ENCODE measurements at places on chromosomes 5 and 9.

DNA sequence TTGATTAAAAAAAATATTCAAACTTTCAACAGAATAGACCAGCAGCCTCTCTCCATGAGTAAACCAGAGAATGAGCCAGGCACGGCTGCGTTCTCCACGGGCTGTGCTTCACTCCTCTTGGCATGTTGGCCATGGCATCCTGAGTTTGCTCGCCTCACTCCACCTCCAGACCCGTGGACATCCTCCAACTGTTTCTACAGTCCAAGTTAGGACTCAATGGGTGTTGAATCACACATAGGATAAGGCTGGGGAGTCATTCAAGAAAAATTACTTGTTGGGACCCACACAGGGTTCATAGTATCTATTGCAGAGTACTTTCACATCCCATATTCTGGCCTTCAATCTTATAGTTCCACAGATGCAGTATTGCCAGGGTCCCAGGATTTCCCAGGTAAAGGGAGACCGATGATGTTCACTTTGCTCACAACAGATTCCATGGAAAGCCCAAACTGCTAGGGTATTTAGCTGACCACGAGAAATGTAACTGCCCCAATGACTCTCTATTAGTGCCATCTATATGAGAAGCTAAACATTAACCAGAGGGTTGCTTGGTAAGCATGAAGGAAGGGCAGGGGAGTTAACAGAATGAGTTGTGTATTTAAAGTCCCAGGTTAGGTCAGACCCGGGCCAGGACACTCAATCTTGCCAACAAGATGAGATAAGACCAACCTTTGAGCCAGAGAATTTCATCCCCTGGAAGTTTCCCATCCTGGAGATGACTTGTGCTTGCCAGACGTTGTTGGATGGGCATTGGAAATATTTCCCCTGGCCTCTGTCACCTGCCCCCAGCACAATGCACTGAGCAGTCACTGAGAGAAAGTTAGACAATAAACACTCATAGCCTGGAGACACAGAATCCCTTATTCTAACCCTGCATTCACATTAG is 19.7 kb upstream of the GDA start:
- DNase-seq, result no peak

- DNase-seq, result no peak
These were observed 20.2 kb downstream of the GRAMD2B start for GRCh38 chr5:126443374-126443851.

GRCh38 chr5:151005950-151006576 is 14.3 kb upstream of the GPX3 start:
- no peak for DNase-seq

GRCh38 chr9:90322296-90322695 is 320.3 kb downstream of the DIRAS2 start:
- no peak for DNase-seq

DNA sequence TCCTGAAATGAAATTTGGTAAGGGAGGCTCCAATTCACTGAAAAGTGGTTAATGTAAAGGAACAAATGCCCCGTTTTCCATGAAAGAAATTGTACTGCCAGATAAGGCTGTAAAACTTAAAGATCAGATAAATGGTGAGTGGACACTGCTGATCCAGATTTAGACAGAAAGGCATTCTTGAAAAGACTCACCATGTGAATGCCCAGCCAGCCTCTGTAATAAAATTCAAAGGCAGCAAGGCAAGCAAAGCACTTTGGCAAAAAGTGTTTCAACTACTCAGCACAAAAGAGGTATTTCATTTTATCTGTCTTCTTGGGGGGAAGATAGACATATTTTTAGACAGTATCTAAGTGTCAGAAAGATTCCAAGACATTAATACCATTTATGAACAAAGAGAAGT is 133.6 kb downstream of the MLLT3 start:
- DNase-seq, result no peak

GRCh38 chr5:13217636-13218035 is 726.9 kb downstream of the DNAH5 start:
- DNase-seq, result no peak

GRCh38 chr5:142981886-142982820 is 212.0 kb downstream of the ARHGAP26 start:
- DNase-seq, result peak; percentile 68

DNA sequence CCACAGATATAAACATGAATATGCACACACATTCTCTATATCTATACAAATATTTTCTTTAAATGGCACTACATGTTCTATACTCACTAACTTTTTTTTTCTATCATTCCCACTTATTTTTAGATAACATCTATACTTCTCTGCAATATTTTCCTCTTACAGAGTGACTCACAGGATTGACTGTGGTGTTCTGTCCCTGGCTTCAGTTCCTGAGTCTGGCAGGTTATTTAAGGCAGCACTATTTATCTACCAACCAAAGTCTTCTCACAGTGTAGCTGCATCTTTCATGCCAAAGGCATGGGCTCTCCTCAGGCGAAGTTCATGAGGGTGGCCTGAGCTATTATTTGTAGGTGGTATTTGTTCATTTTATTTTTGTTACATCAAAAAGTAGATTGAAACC is 409.0 kb downstream of the PRR16 start:
- no peak for DNase-seq

DNA sequence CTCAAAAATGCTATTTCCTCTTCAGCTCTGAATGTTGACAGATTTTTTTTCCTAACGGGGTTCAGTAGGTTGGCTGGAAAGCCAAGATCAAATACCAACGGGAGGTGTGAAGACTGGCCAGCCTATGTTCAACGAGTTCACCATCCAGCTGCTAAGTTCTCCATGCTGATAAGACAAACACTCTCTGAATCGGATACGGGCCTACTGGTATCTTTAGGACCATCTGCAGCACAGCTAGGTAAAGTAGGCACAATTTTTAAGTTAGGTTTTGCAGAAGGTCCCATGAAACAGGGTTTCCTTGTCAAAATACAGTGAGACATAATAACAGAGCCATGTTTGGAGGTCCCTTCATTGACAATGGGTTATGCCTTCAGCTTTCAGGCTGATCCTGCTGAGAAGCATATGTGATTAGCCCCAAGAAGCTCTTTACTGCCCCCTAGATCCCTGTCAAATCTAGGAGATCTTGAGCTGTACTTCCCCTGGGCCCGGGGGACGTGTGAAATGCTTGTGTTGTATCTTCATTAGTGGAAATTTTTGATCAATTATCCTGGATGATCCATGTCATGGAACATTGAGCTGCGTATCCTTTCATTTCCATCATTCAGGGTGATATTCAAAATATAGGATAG is 60.6 kb downstream of the PGM5 start:
- DNase-seq, result no peak

GRCh38 chr5:150612405-150612804 is 28.1 kb upstream of the SYNPO start:
- no peak for DNase-seq

DNA sequence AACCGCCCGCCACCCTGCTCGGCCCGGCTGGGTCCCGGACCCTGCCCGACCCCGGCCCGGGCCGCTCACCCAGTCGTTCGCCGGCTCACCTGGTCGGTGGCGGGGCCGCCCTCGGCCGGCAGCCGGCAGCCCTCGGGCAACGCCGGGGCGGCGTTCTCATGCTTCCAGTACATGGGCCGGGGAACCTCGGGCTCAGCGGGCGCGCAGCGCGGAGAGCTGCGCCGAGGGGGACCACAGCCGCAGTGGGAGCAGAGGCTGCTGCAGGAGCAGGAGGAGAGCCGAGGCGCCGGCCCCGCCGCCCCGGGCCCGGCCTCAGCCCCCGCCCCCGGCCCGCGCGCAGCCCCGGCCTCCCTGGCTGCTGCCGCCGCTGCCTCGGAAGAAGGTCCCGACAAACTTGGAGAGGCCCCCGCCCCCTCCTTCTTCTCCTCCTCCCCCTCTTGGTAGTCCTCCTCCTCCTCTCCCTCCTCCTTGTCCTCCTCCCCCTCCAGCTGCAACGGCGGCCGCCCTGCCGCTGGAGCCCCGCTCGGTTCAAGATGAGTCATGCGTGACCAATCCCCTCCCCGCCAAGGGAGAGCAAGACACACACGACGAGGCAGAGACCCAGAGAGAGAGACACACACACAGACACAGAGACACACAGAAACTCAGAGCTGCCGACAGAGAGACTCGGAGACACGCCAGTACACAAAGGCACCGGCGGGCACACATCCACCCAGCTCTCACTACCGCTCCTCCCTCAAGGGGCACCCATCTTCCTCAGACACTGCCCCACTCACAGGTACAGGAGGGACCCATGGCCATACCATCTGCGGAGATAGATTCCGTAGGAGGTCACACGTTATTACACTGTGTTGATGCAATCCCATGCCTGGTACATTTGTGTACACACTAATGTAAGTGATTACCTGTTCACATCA is at the start of gene LHX6:
LHX6 (minus strand) TSS at position 390 of the 917 bp plus-strand sequence; CDS start at position 173, 217 bp downstream.
- no peak for DNase-seq

DNA sequence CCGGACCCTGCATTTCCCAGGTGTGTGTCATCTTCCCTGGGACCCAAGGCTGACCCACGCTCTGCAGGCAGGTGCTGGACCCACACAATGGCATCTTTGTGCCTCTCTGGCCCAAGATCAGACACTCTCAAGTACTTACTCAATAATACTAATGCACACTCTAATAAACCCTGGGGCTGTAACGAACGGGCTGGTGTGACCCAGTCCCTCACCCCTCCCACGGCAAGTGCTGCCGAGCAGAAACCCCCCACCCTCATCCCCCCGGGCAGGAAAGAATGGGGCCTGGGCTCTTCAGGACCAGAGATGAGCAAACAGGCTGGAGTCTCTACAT is 1.1 kb upstream of the OBP2B start:
- DNase-seq, result no peak

GRCh38 chr5:145554399-145554798 is 280.7 kb downstream of the PRELID2 start:
- DNase-seq, result no peak

DNA sequence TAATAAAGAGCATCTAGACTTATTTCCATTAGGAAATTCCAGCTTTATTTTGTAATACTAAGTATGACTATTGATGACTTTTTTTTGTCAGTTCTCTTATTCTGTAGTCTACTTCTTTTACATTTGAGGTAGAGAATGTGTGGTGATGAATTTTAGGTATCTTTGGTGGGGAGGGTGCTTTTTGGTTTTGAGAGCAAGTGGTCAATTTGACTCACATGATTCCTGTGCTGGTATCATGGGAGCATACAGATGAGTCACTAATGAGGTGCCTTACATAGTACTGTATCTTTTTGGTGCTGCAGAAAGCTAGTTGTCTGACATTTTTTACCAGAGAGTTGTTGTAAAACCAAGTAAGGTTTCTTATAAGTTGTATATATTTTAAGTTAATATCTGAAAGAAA is 35.3 kb downstream of the ERBIN start:
- no peak for DNase-seq

DNA sequence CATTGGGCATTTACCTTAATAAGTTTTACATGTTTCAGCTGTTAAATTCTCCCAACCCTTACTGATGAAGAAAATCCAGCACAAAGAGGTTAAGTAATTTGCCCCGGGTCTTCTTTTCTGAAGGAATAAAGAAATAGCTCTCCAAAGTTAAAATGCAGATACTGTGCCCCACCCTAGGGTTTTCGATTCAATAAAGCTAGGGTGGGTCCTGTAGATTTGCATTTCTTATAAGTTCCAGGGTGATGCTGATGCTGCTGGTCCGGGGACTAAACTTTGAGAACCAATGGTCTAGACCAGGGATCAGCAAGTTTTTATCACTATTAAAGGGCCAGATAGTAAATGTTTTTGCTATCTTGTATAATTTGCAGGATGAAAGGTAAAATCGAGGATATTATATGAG is 156.7 kb downstream of the ADAMTS12 start:
- DNase-seq, result no peak

- no peak for DNase-seq
These were observed 1.5 kb downstream of the UAP1L1 start for GRCh38 chr9:137078701-137079400.

DNA sequence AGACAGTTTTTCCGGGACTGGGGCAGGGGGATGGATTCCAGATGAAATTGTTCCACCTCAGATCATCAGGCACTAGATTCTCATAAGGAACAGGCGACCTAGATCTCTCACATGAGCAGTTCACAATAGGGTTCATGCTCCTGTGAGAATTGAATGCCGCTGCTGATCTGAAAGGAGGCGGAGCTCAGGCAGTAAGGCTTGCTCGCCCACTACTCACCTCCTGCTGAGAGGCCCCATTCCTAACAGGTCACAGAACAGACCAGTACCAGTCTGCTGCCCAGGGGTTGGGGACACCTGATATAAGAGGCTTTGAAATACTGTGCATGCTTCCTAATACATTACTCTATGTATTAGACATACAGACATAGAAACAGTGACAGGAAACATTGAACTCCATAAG is 41.1 kb downstream of the PTPRD start:
- no peak for DNase-seq

DNA sequence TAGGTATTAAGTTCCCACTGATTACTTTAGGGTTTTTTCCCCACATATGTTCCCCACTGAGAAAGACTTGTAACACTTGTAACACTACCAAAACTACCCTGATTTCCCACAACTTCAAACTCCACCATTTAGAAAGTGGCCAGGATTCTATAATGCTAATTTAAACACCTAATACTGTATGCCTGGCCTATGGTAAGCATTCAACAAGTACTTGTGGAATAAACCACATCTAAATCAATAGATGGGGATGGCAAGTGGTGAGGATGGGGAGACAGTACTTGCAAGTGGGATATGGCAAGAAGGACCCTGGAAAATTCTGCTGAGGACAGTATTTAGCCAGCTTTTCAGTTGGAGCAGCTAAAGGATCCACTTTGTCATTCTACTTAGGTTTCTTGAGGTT is 210.7 kb downstream of the EBF1 start:
- DNase-seq, result no peak

GRCh38 chr5:151596828-151597539 is 5.9 kb upstream of the FAT2 start:
- no peak for DNase-seq

DNA sequence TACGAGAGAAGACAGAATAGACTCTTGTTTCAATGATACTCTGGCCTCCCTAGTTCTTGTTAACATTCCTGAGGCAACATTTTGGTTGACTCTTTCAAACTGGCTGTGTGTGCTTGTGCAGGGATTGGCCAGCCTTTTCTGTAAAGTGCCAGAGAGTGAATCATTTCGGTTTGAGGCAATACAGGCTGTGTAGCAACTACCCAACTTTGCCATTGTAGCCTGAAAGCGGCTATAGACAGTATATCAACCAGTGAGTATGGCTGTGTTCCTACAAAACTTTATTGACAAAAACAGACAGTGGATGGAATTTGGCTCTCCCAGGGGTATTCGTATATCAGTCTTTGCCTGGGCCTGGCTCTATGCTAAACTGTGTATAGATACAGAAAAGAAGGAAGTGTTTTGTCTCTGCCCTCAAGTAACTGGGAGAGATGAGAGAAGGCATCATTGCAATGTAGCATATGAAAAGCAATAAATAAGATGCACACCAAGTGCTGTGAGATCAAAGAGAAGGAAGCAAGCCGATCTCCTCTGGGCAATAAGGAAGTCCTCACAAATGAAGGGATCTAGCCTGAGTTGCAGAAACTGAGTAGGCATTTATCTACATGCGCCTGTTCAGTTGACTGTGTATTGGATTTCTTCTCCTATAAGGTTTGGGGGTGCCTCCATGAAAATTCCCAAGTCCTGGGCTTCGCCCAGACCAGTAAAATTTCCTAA is 568.0 kb upstream of the KLF4 start:
- DNase-seq, result no peak

- DNase-seq, result no peak
These were observed 140.8 kb downstream of the PRR16 start for GRCh38 chr5:120604884-120605283.

GRCh38 chr9:106059886-106060285 is 365.5 kb downstream of the TMEM38B start:
- peak; percentile 83 for DNase-seq

All from NCI-H2171 treated with DMSO at 0.1 percent for 48 hours (cell line).